Stimulated activated CD8-positive, alpha-beta memory T cell treated with anti-CD3 and anti-CD28 coated beads, Interleukin-7, amount 100 ng/mL, for 48 hours (primary cell): ENCODE measurements at places on chromosomes 13 and 19.

GRCh38 chr13:25345576-25345975, 26.2 kb upstream of the ATP8A2 start:
- no peak for DNase-seq

DNA sequence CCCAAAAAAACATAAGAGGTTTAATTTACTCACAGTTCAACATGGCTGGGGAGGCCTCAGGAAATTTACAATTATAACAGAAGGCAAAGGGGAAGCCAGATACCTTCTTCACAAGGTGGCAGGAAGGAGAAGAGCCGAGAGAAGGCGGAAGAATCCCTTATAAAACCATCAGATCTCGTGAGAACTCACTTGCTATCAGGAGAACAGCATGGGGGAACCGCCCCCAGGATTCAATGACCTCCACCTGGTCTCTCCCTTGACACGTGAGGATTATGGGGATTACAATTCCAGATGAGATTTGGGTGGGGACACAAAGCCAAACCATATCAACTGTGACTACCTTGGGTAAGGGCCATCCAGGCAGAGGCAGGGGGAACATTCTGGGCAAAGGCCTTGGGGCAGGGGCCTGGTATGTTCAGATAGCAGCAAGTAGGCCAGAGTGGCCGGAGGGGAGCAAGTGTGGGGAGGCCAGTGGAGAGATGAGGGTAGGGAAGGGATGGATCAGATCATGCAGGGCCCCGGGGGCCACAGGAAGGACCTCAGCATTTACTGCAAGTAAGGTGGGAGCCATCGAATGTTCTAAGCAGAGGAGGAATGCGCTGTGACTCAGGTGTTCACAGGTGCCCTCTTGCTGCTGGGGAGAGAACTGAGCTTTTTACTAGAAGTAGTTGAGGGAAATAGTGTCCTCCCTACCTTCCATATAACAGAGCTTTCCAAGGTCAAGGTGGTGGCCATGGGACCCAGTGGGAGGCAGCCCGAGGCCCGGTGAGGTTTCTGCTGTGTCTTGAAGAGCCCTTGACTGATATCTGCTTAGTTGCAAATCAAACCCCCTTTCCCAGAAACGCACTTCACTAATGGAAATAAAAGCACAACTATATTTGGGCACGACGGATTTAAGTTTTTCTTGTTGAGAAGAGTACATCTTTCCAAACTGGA, 18.0 kb downstream of the RAB3D start:
- no peak for DNase-seq

- no peak for DNase-seq
These were observed 75.1 kb downstream of the C13orf42 start for GRCh38 chr13:51035978-51036377.

DNA sequence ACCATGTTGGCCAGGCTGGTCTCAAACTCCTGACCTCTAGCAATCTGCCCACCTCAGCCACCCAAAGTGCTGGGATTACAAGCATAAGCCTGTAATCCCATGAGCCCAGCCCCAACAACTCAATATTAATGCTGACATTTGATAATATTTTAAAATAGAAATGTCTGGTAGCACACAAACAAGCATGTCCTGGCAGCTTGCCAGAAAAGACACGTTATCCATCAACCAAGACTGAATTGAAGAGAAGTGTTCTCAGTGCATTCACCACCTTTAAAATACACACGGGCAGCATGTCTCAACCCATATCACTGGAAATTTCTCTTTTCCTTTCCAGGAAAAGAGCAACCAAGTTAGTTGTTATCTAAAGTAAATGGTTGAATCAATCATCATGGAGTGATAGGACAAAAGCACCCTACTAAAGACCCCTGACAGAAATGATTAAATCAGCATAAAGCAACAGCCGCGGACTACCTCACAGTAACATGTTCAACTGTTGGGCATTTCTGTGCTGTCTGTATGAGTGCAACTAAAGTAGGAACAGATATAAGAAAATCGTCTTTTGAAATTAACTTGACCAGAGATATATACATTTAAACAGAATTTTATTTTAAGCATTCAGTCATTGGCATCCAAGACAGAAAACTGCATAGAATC, 25.0 kb downstream of the LHFPL6 start:
- no peak for DNase-seq

DNA sequence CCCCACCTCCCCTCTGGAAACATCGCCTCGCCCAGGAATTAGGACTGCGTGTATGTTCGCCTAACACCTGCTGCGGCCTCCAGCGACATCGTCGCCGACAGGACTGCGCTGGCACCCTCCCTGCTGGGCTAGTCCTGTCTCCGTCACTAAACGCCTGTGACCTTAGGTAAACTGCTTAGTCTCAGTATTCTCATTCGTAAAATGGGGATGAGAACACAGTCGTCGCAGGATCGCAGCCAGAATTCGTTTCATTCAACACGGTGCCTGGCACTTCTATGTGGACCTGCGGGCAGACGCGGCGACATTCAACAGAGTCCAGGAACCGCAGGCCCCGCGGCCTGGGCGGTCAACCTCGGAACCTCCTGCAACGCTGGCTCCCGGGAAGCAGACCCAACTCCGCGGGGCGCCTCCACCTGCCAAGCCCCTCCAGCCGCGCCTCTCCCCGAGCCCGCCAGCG, 485 bp downstream of the CRYL1 start:
- DNase-seq, result no peak

- no peak for DNase-seq
These were observed 65.3 kb downstream of the GPR12 start for GRCh38 chr13:26695360-26695705.

DNA sequence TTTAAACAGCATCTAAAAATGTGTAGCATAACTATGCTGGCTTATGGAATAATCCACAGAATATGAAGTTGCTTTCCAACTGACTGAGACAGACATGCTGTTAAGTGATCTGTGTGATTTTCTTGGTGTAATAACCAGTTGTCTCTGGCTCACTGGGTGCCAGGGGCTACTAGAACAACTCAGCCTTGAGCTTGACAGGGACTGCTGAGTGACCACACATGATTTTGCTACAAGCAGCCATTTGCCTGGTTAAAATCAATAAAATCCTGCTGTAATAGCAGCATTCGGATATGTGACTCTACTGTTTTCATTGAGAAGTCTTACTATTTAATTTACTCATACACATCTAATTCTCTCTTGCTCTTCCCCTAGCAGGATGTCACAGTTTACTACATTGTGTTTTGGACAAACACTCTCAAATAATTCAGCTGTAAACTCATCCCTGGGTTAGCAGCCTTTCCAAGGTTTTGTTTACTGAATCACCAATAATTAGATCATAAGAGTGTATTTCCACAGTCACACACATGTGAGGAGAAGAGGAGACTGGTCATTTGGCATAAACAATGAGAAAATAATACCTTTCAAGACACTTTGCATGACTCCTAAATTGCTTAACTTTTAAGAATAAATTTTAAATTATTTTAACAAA, 426.2 kb downstream of the PCDH9 start:
- no peak for DNase-seq

- DNase-seq, result no peak
These were observed 3.3 kb upstream of the EPOR start for GRCh38 chr19:11387162-11388034.
